ENCODE measurements at places on chromosomes 12 and 14.

DNA sequence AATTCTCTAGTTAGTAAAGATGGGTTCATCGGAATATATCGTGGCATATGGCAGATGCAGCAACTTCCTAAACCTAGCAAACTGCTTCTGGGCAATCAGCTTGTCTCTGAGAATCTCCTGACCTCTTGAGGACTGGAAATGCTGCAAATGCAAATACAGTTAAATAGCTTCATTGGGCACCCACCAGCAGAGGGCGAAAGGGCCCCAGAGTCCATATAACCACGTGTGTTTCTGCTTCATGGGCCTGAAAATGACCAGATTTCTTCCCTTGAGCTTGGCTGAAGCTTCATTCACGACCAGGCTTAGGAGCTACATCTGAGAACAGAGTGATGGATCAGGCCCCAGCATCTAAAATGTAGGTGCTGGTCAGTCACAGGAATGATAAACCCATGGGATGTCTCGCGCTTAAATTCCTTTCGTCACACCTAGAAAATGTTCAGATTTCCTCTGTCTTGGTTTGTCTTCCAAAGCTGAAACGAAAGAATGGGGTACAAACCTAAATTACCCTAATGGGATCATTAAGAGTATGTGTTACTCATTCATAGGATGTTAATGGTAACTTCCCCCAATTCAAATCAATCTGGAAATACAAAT, 1482.5 kb upstream of the TMEM132C start:
- DNase-seq: peak; percentile 56

DNA sequence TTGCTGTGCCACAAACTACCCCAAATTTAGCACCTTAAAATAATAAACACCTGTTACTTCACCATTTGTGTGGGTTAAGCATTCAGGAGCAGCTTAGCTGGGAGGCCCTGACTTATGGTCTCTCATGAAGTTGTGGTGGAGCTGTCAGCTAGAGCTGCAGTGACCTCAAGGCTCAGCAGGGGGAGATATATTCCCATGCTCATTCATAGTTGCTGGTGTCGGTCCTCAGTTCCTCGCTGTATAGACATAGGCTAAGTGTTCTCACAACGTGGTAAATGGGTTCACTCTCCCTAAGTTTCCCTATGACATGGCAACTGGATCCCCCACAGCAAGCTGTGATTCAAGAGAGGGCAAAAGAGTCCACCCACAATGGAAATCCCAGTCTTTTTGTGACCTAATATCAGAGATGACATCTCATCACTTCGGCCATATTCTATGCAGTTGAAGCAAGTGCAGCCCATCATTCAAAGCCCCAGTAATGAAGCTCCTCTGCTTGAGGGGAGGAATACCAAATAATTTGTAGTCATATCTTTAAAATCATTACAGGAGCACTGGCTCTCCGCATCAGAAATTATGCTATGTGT, 41.1 kb downstream of the PRB3 start:
- peak; percentile 48 for DNase-seq

GRCh38 chr12:104294927-104295668, 8.4 kb upstream of the EID3 start:
- DNase-seq: no peak

GRCh38 chr14:100289916-100290606, 16.2 kb downstream of the SLC25A29 start:
- no peak for DNase-seq

DNA sequence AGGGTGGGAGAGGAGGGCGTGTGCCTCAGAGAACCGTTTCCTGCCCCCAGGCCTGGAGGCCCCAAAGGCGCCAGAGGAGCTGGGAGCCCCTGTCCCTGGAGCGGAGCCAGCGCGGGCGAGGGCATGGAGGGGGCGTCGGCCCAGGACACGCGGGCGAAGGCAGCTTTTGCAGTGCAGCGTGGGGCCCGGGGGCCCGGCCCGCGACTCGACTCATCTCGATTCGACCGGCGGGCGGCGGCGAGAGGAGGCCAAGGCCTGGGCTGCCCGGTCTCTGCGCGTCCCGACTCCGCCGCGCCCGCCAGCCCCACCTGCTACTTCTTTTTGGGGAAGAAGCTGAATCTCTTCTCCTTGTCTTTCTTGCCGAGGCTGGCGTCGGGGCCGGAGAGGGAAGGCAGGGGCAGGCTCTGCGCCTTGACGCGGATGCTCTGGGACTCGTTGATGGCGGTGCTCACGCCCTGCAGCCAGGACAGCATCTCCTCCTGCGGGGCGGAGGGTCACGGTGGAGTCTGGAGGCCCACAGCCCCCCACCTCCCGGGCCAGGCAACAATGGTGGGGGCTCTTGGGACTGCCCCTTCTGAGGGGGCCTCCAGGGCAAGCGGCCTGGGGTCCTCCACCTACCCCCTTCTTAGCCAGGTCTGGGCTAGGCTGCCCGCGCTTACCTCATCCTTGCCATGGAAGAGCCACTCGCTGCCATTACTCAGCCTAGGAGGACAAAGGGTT, 44.9 kb downstream of the PLEKHG3 start:
- no peak for DNase-seq

Data from lung (tissue), 17 donors.